ENCODE measurements at places on chromosomes 2 and 18.

GRCh38 chr18:3110034-3110752 lies 97.2 kb upstream of the LPIN2 start:
- no peak for DNase-seq

DNA sequence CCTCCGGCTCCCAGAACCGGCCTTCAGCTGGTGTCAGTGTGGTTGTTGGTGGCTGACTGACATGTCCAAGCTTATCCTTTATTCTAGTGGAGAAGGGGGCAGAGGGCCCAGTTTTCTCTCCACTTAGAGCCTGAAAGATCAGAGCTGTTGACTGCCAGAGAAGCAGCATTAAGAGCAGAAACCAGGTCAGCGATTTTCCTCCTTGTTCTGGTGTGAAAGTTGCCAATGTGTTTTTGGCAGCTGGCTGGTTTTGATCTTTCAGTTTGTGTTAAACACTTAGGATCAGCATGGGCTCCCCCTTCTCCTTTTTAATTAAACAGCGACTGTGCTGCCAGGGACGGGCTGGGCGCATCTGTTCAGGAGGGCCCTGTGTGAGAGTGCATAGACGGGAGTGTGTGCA lies 100.9 kb downstream of the ASAP2 start:
- no peak for DNase-seq

- DNase-seq = no peak
Observed at GRCh38 chr2:175431101-175431946, 249.8 kb upstream of the ATP5MC3 start.

- DNase-seq = no peak
Observed at GRCh38 chr2:181738074-181738473, 57.8 kb upstream of the NEUROD1 start.

- DNase-seq = no peak
Observed at GRCh38 chr2:20185176-20186022, 39.5 kb downstream of the SDC1 start.

- DNase-seq = no peak
Observed at GRCh38 chr2:120831891-120832290, 96.2 kb downstream of the GLI2 start.

DNA sequence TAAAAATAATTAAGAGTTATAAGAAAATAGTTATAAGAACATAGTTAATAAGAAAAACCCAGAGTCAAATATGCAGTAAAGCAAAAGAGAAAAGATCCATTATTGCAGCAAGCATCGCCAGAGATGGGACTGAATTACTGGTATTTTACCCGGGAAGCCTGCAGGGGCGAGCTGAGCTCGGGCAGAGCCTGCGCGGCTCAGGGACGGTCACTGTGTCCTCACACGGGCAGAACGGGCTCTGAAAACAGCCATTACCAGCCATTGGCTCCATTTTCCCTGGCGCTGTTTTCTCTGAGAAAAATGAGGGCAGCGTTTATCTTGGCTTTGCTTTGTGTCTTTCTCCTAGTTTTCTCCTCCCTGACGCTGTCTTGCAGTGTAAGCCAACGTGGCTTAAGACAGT lies 95.3 kb upstream of the ALKAL2 start:
- DNase-seq = no peak

DNA sequence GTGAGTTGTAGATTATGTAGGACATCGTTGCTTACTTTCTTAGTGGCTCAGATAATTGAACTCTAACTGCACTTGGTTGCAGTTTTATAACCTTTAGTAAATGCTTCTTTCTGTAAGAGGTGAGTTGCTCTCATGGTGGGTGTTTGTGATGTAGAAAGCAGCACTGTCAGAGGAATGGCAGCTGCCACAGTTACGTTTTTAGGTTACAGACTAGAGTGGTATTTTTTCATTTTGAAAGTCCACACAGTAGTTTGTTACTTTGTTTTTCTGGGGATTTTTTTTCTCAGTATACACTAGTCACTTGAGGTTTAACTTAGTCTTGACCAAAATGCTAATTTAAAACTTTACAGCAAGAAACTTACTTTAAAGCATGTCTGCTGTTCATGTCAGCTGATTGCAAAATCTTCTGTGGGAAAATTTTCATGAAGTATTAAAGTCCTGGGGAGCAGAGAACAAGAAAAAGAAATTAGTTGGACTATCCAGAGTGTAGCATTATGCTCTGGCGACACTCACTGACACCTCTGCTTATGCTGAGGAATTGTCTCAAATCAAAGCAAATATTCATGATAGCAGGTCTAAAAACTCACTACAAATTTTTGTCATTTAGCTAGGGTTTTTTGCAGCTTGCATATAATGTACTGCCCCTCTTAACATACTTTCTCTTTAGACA lies 14.8 kb downstream of the AFTPH start:
- no peak for DNase-seq

GRCh38 chr2:55947752-55948151 lies 24.2 kb upstream of the EFEMP1 start:
- no peak for DNase-seq

GRCh38 chr2:20425884-20426283 lies 21.0 kb upstream of the RHOB start:
- DNase-seq = no peak

DNA sequence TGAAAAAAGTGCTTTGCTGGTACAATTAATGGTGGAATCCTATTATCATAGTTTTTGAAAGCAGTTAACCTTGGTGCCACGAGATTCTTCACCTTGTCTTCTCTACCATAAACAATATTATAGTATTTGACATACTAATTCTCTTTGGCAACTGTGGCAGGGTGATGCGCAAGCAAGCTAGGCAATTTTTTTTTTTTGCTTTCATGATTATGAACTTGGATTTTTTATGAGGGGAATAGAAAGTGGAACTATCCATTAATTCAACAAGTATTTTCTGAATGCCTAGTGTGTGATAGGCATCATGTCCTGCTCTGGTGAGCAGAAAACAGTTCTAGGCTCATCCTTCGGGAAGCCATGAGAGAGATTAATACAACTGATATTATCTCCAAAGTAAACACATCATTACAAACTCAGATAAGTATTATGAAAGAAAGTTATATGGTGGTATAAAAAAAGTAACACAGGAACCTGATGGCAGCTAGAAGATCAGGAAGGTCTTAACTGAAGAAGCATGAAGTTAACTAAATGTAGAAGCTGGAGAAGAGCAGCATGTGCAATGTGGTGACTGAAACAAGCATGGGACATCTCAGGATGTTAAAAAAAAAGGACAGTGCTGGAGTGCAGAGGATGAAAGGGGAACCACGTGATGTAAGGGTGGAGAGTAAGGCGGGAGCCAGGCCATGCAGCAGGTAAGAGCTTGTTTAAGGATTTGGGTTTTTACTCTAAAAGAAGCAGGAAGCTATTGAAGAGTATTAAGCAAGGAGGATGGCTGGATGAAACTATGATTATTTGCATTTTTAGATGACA lies 113.7 kb downstream of the ZEB2 start:
- no peak for DNase-seq

- DNase-seq = no peak
Observed at GRCh38 chr2:174771136-174771535, 6.9 kb upstream of the CHRNA1 start.

DNA sequence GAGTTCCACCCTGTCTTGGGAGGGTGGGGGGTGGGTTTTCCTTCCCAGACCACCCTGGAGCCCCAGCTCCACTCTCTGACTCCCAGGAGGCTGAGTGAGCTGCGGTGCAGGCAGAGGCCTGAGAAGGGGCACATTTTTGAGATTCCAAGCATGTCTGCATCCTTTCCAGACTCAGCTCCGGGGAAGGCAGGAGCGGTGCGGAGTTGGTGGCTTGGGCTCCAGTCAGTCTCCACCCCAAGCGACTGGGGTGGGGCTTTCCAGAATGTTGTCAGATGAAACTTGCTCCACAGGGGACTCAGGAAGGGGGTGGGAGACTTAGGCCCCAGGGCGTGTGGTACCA lies 44.2 kb upstream of the HS6ST1 start:
- peak; percentile 94 for DNase-seq

- peak; percentile 12 for DNase-seq
Observed at GRCh38 chr2:18544171-18544570, 16.3 kb downstream of the RDH14 start.

DNA sequence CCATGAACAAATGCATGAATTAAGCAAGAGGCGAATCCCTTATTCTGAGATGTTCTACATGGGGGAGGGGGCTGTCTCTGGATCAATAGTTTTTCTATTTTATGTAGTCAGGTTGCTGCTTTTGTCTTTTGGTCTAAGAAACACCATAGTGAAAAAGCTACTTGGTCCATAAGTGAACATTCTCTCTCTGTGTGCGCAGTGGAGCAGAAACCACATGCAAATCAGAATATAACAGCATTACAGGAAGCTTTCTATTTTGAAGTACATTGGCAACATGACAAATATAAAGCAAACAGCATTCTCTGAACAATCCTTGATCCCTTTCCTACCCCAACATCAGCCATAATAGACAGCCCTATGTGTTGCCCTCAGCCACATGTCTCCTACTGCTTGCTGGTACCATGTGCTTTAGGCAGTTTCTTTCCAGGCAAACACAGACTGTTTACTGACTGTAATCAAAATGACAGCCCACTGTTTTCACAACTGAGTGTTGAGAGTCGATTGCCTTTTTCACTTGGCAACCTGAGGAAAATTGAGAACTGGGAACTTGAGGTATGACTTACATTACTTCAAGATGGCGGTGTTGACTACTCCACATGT lies 10.6 kb downstream of the SCN3A start:
- no peak for DNase-seq

DNA sequence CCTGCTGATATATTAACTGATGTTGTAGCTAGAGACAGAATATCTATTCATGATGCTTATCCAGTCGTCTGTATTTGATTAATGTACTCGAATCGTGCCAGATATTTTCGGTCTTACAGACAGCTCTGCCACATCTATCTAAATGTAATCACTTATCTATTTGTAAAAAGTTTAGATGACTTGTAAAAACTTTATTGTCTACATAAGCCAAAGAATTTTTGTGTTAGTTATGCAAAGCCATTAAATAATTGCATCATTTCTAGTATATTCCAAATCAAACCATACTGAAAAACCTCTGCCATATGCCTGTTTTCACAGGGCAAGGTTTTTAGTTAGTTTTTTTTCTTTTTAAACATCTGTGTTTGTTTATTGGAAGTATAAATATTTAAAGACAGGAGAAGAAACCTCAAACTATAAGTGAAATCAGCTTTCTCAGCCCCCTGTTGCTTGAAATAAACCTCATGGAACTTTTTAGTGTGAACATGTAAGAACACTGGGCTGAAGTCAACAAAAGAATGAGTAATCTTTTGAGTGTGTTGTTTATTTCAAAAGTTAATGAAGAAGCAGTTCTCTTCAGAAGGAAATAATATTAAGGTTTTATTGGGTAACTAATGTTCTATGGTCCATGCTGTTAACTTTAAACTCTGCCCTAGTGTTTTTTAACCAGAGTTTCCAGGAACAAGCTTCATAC lies 657.6 kb upstream of the SYT4 start:
- peak; percentile 74 for DNase-seq
